NCI-H1694 treated with DMSO at 0.1 percent for 48 hours (cell line): ENCODE measurements at places on chromosomes 13 and 19.

- no peak for DNase-seq
These were observed 747.3 kb downstream of the PCDH9 start for GRCh38 chr13:66482836-66483235.

DNA sequence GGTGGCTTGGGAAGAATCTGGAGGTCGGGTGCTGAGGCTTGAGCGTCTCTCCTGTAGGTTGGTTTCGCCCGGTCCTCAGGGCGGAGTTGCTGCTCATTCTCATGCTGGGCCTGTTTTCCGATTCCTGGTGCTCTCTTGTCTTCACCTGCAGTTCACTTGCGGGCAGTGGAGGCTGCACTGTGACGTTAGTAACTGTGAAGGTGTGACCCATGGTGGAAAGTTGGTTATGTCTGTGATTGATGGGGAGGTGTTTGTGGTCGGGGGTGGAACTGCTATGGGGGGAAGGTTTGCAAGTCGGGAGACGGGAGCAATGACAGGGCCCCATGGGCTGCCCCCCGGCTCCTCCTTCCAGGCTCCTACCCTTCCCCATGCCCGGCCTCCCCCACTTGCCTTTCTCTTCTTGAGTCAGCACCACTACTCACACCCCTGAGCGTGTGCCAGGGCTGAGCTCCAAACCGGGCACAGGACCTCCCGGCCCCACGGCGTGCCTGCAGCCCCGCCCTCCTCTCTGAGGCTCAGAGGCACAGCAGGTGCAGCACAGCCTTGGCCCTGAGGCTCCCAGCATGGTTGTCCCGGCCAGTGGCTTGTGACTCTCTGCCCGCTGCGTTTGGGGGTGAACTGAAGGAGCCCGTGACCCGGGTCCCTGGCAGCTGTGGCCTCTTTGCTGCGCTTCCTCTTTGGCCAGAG, 79.1 kb downstream of the ATP11A start:
- no peak for DNase-seq

- DNase-seq = no peak
These were observed 167.9 kb downstream of the LMO7 start for GRCh38 chr13:75804054-75804453.

DNA sequence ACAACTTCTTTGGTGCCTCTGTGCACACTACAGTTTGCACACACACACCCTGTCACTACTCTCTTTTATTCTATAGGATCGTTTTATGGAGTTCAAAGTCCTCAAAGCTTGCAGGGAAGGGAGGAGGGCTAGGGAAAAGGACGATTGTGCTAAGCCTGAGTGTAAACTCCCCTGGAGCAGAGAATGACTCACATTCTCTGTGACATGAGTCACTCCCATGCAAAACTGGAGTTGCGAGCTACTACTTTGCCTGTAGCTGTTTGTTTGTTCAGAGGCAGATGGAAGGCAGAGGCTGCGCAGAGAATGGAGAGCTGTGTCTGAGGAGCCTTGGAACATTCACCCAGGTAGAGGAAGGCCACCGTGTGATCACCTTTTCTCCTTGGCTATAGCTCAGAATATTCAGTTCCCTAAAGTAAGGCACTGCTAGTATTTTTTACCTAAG, 80.5 kb upstream of the MBNL2 start:
- peak; percentile 21 for DNase-seq

- DNase-seq = no peak
These were observed 714 bp downstream of the POLRMT start for GRCh38 chr19:632579-633067.

DNA sequence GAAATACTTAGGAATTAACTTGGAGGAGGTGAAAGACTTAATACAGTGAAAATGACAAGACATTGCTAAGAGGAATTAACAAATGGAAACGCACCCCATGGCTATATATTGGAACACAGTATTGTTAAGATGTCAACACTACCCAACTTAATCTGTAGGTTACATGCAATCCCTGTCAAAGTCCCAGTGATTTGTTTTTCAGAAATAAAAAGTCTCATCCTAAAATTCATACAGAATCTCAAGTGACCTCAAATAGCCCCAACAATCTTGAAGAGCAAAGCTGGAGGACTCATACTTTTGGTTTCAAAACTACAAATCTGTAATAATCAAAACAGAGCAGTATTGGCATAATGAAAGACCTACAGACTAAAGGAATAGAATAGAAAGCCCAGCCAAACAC, 13.2 kb downstream of the ATP4B start:
- DNase-seq = no peak

DNA sequence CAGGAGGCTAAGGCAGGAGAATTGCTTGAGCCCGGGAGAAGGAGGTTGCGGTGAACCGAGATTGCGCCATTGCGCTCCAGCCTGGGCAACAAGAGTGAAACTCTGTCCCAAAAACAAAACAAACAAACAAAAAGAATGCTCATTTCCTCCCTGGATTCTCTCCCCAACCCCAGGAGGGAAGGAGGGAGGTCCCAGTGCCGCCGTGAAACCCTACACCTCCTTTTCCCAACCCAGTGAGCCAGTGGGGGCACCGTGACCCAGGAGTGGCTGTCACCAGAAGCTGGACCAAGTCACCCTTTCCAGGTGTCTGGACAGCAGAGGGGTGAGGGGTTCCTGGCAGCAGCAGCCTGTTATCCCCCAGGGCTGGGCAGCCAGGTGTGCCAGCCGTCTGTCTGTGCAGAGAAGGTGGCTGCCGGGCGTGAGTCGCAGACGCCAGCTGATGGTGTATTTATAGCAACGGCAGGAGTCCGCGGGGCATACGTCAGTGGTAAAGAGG, 23.5 kb downstream of the NFIC start:
- no peak for DNase-seq
